ENCODE measurements at places on chromosomes 12 and 14. TPM values are rescaled to one million over a fixed set of nuclear protein-coding genes. Genes with fewer than 3 reads are reported as not detected.
A peak's percentile ranks its signal among the peaks of the same experiment; 100 is the strongest.

Gene GZMH
- total RNA-seq = not detected

Gene SIX4
- 8.7 TPM for total RNA-seq

Gene TIMM9
- total RNA-seq = 22.9 TPM

Gene COCH
- total RNA-seq = 9.0 TPM

Gene MYF6
- not detected for total RNA-seq

Gene STAT6
- total RNA-seq = 81.6 TPM

Gene DYRK4
- total RNA-seq = 39.3 TPM

Gene IL31
- not detected for total RNA-seq

Gene HOXC9
- 7.4 TPM for total RNA-seq

DNA sequence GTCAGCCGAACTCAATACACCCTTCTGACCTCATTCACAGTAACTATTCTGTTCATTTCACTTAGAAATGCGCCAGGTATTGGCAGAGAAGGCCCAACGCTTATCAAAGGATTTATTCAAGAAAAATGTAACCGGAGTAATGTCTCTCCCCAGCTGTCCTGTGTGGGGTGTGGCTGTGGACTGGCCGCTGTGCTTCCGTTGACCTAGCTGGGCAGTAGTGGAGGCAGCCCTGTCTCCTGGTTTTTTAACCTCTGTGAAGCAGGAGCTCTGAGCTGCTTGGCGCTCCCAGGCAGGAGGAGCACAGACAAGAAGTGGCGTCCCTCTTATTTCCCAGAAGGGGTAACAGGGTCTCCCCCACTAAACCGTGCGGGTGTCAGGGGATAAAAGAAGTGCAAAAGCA lies 85.2 kb downstream of the ESR2 start:
- no peak for DNase-seq

DNA sequence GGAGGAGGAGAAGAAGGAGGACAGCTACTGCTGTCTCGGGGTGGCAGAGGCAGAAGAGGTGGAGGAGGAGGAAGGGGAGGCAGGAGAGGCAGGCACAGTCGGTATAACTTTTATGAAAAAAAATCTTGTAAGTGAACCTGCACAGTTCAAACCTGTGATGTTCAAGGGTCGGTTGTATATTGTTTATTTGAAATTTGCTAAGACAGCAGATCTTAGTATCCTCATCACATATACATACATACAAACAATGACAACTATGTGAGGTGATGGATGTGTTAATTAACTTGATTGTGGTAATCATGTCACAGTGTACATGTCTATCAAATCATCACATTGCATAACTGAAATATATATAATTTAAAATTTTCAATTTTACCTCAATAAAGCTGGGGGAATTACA lies 19.0 kb downstream of the ACTN1 start:
- no peak for DNase-seq

- DNase-seq = no peak
Observed at GRCh38 chr14:88505621-88506020, 49.2 kb downstream of the PTPN21 start.

DNA sequence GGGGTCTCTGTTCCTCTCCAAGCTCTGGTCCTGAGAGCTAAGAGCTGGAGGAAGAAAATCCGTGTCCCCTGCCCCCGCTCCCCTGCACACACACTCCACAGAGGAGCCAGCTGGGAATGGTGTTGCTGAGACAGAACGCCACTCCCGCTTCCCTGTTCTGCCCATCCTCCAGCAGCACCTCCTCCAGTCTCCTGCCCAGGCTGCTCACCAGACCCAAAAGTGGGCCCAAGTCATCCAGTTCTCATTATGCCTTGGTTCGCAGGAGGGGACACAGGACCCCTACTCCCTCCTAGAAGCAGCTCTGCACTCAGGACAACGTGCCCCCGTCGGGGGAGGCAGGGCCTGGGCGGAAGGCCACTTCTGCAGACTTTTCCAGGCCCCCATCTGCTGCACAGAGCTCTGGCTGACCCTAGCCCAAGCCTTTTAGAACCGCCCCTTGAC lies 830 bp upstream of the TRMT61A start:
- peak; percentile 29 for DNase-seq

DNA sequence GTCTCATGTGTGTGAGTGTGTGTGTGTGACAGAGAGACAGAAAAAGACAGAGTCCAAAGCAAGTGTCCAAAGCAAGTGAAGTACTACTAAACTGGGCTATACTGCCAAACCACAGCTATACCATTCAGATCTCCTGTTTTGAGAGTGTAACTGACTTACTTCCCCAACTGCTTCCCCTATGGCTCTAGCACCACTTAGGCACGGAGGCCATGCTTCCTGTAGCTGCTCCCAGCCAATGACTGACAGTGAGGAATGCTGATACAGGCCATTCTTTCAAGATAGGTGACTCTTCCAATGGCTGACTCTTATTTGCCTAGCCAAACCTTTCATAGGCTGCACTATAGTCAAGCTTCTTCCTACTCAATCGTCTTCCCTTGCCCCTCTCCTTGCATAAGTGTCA lies 393.2 kb downstream of the BCAT1 start:
- no peak for DNase-seq

GRCh38 chr12:106900554-106900953 lies 55.2 kb upstream of the TMEM263 start:
- no peak for DNase-seq

DNA sequence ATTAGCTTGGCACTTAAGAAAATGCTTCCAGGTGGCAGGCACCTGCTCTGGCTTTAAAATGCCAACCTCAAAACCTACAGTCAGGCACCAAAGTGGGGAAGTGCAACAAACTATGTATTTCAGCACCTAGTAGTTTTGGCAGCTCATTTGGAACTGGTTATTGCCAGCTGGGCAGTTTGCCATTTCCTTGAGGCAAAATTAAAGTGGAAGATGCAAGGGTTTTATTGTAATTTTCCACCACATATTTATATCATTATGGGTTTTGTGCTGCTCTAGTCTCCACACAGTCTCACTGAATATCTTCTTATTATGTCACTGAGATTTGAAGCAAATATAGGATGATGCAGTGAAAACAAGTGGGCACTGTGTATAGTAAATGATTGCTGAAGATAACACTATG lies 117.0 kb downstream of the PRKD1 start:
- DNase-seq = no peak

- peak; percentile 85 for DNase-seq
Observed at GRCh38 chr14:49946320-49947141, 53.6 kb downstream of the ARF6 start.

- DNase-seq = no peak
Observed at GRCh38 chr14:78788467-78789360, 618.5 kb downstream of the NRXN3 start.

GRCh38 chr12:92446083-92446460 lies 256.7 kb upstream of the PLEKHG7 start:
- DNase-seq = no peak

GRCh38 chr14:63493246-63493645 lies 49.9 kb downstream of the PPP2R5E start:
- no peak for DNase-seq

Data from fibroblast of villous mesenchyme (primary cell).